T-helper 17 cell (primary cell): ENCODE measurements at places on chromosomes 4 and X.

GRCh38 chr4:76562161-76562560 is 127.1 kb downstream of the SHROOM3 start:
- no peak for DNase-seq

DNA sequence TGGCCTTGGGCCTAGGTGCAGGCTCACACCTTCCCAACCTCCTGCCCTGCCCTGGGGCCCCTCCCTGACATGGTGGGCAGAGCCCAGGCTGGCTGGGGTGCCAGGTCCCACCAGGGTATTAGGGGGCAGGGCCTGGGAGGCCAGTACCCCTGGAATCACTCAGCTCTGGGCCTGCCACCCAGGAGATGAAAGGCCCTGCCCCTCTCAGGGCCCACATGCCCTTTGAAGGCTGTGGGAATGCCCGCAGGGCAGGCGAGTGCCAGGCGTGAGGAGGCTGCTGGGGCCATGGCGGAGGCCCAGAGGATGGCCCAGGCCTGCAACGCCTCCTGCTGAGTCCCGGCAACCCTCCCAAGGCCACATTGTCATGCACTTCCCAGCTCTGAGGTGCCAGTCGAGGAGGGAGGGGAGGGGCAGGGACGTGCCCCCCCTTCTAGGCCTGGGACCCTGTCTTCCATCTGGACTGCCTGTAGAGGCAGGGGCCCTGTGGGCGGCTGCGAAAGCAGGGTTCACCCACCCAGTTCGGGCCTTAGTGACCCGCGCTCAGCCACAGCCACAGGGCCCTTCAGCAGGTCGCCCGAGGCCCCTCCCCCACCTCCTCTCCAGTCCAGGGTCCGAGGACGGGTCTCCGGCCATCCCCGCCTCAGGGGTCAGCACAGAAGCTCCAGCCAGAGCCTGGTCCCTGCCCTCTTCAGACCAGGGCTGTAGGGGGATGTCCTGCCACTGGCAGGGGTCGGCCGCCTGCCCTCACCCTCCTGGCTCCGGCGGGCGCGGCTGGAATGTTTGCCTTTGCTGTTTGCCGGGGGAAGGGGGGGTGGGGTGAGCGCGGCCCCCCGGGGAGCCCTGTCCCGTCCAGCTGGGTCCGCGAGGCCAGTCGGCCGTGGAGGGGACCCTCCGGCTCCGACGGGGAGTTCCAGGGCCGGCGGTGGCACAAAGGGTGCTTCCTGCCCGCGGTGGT is 26.7 kb upstream of the FGFR3 start:
- DNase-seq, result no peak

DNA sequence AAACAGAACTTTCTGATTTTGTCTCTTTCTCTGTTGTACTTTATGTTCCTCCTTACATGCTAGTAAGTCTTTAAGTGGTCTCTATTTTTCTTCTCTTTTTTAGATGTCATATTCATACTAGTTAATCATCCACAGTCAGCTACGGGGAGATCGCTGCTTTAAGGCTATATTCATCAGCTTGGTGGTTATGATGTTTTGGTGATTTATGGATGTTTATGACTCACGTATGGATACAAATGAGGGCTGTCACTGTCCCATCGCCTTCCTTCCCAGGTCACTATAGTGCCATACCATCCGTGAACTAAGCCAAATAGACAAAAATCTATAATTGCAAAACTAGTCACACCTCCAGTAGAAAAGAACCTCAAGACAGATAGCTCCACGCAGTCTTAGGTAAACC is 296.8 kb upstream of the AADAT start:
- no peak for DNase-seq

DNA sequence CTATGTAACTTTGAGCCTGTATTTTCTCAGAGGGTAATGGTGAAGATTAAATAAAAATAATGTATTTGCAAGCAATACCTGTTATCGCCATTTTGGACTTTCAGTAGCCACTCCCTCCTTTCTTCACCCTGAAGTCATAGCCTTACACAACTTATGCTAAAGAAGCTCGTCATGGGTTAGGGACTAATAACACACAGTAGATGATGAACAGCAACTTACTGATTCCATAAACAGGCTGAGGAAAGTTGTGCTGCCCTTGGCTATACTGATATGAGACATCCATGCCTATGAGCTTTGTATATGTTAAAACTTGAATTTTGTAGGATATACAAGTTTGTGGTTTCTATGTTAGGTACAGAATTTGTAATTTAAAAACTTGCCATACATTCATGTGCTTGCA is 31.7 kb upstream of the EIF1AX start:
- DNase-seq, result no peak

- DNase-seq, result no peak
Measured at GRCh38 chr4:174131901-174132300, 151.6 kb downstream of the FBXO8 start.

DNA sequence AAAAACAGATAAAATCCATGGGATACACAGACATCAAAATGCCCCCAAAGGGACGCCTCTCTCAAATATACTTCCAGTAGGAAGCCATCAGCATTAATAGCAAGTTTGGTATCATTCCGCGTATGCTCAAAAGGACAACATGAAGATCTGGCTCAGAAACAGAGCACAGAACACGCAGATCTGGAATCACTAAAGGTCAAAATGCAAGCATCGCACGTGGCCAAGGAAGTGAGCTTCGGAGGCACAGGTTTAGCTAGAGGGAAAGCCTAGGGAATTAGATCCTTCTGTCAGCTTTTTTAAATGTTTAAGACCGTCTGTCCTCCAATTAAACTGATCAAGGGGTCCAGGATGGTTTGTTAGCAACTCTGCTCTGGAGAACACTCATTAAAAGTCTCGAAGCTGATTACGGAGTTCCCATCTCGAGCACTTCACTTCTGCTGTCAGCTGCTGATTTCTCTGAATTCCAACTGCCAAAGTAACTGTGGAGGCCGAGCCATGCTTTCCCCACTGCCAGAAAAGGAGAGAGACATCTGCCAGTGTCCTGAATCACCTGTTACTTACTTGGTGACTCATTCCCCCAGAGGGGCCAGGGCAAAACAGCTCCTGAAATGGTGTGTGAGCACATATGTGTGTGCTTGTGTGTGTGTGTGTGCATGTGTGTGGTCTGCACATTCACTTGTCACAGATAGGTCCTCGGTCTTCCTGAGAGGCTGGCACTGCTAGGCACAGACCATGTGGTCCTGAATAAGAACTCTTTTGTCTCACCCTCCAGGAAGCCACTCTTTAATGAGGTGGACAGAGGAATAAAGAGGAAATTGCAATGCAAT is 177.7 kb upstream of the PPARGC1A start:
- no peak for DNase-seq

DNA sequence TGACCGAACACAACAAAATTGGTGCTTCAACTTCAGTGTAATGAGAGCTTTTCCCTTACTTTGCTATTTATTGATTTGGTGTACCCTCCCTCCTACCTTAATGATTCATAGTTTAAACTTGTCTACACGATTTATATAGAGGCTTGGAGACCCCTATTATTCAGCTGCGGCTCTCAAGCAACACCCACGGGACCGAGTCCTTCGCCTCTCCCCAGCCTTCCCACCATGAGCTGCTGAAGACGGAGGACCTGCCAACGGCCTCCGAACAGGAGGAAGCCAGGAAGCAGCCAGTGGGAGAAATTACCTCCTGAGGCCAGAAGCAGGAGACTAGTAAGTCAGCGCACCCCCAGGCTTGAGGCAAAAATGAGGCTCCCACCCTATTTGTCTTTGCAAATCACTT is 78.7 kb downstream of the DCTD start:
- no peak for DNase-seq

DNA sequence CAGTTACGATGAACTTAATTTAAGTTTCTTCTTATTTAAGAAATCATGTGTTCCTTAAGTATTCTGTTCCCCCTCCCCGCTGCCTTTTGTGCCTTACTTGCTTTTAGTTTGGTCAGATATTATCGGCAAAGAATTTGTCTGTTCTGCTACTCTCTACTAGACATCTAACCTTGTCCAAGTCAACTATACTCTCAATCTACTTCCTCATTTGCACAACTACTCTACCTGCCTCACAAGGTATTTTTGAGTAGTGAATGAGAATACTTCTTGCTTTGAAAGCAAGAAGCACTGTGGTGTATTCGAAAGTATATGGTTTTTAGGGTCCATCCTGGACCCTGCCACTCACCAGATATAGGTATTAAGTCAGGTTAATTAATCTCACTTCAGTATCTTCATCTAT is 8.0 kb upstream of the KLHL5 start:
- DNase-seq, result no peak

- DNase-seq, result no peak
Measured at GRCh38 chr4:60745800-60746571, 454.1 kb upstream of the ADGRL3 start.

DNA sequence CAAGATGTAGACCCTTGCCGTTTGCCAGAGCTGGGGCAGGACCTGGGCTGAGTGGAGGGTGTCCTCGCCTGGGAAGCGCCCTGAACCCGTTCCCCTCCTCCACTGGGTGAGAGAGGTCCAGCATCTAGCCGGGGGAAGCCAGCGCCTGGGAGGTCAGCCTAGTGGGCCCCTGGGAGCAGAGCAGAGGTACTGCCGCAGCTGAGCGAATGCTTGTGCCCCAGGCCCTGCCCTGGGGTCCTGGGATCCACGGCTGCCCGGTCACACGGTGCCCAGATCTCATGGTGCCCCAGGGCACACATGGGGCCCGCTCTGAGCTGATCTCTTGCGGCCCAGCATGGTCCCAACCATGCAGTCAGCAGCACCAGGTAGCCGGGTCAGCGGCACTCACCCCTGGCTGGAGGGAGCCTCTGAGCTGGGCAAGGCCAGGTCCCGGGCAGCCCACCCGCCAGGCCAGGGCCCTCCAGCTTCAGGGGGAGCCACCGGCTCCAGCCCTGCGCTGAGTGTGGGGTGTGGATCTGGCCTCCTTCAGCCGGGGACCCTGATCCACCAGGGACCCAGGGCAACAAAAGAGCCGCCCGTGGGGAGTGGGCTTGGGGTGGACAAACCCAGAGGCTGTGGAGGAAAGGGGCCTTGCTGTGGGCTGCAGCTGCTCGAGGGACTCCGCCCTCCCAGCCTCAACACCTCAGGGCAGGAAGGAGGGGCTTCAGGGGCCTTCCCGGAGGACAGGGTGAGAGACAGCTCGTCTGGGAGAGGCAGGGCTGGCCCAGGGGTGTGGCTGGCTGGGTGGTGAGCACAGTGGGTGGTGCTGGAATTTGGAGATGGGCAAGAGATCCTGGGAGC is 4.1 kb upstream of the CPLX1 start:
- DNase-seq, result no peak

DNA sequence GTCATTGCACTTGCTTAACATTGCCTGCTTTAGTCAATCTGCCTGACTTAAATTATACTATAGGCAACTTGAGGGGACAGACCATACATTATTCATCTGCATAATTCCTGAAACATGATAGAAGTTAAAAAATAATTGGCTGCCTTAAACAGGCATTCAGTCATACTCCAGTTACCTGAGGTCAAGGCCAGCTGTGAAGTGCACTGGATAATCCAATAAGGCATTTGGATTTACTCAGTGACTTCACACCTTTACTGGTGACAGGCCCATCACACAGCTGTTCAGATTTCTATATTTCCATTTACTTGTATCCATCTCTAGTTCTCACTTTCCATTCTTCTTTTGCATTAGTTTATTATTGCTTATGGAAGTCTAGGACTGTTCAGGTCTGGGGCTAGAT is 2341.6 kb downstream of the PCDH7 start:
- no peak for DNase-seq

DNA sequence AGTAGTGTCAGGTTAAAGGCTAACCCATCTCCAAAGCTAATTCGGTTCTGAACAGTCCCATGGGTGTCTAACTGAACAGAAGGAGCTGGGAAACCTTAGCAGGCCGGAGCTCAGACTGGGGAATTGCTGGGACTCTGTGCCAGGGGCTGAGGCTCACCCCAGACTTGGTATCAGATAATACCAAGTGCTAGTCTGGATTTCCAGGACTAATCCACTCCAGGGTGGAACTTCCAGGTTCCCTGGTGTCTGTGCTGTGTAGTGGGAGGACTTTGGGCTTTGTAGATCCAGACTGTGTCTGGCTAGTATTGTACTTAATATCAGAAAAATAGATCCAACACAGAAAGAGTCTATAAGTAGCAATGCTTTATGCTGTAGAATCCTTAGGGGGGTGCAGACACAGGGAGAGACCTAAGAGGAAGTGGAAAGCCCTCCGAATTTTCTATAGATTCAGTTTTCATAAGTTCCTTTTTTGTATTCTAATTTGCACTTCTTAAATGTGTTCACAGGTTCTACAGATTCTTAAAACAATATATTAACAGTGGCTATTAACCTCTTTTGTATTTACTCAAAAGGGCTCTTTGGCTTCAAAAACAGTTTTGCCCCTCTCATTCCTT is 4.1 kb downstream of the ZNF827 start:
- no peak for DNase-seq

DNA sequence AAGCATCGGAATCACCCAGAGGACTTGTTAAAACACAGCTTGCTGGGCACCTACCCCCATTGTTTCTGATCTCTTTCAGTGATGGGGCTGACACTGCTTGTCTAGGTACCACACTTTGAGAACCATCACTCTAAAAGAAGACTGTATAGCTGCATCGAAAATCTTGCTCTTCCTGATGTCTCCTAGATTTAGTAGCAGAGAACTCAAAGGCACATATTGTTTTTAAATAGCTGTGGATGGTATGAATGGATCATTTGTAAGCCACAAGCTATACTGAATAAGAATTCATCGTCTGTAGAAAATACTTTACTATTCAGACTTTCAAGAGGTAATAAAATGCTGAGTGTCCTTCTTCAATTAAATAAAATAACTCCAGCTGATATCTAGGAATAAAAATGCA is 405.4 kb downstream of the ANKRD50 start:
- DNase-seq, result no peak

GRCh38 chr4:90189178-90189577 is 62.0 kb downstream of the CCSER1 start:
- DNase-seq, result no peak

DNA sequence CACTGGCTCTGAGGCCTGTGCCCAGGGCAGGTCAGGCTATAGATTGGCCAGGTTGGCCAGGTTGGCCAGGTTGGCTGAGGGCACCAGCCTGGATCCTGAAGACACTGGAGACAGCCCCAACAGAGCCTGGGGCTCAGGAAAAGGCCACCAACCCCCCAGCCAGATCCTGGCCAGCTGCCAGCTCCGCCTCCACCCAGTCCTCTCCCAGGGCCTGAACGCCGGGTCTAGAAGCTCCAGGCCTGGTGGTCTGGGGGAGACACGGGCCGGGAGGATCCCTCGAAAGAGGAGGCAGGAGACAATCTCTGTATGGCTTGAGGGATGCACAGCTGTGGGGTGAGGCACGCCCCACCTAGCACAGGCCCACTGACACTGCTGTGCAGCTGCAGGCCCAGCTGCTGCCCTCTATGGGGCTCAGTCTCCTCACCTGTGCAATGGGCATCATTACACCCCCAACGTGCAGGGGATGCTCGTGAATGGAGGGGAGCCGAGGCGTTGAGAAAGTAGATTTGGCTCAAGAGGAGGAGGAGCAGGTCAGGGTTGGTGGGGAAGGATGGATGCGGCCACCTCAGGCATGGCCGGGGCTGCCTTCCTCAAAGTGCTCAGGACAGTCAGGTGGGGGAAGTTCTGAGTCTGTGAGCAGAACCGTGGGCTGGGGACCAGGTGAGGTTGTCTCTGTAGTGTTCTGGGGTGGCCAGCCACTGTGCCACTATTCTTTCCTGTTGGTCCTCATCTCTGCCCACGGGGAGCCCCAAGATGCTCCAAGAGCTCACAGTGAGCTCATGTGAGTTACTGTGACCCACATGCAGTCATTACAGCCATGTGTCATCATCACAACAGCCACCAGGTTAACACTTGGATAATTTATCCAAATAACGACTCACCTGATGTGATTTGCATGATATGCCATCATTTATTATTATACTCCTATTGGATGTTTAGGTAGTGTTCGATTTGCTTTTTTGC is 10.8 kb upstream of the GAGE10 start:
- no peak for DNase-seq

- DNase-seq, result no peak
Measured at GRCh38 chr4:55036405-55036804, 89.0 kb downstream of the KDR start.
